ENCODE measurements at places on chromosomes 11 and 22.

- DNase-seq = no peak
Measured at GRCh38 chr11:114196997-114197703, 99.0 kb upstream of the NNMT start.

GRCh38 chr22:35114131-35114980 lies 48.4 kb downstream of the ISX start:
- no peak for DNase-seq

DNA sequence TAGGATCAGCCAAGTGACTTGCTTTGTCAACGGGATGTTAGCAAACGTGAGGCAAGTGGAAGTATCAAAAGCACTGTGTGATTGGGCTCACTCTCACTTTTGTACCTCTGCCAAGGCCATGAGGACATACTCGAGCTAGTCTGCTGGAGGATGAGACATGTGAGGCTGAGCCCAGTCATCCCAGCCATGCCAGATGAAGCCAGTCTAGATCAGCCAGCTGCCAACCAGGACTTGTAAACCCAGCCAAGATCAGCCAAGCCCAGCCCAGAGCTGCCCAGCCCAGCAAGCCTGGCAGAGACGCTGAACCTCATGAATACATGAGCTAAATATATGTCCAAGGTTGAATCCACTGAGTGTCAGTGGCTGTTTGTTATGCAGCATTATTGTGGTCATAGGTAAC lies 369.7 kb downstream of the MN1 start:
- DNase-seq = no peak

- no peak for DNase-seq
Measured at GRCh38 chr22:45304971-45305370, 4.8 kb upstream of the FAM118A start.
